Endodermal cell (in vitro differentiated cells): ENCODE measurements at places on chromosomes 5 and 9.

DNA sequence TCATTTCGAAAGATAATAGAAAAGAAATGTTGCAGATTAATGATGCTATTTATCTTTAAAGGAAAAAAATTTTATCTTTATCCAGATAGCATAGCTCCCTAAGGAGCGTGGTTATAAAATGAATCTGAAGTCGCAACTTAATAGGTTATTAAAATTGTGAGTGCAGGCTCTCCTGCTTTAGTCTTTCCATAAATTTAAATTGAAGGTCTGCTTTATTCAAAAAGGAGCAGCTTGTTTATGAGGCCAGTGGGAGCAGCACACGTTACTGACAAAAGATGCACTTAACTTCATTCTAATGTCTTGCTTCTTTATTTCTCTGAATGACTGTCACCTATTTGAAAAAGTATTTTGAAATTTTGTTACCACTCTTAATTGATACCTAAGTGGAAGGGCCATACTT lies 95.0 kb downstream of the ZCCHC7 start:
- DNase-seq: no peak

- no peak for DNase-seq
These were observed 66.4 kb downstream of the ELL2 start for GRCh38 chr5:95895251-95895650.

GRCh38 chr5:56710826-56711590 lies 104.3 kb upstream of the MAP3K1 start:
- DNase-seq: no peak

GRCh38 chr5:138603249-138603920 lies 28.2 kb upstream of the HSPA9 start:
- no peak for DNase-seq

- DNase-seq: peak; percentile 89
These were observed 19.4 kb downstream of the DCP2 start for GRCh38 chr5:112995764-112996618.

DNA sequence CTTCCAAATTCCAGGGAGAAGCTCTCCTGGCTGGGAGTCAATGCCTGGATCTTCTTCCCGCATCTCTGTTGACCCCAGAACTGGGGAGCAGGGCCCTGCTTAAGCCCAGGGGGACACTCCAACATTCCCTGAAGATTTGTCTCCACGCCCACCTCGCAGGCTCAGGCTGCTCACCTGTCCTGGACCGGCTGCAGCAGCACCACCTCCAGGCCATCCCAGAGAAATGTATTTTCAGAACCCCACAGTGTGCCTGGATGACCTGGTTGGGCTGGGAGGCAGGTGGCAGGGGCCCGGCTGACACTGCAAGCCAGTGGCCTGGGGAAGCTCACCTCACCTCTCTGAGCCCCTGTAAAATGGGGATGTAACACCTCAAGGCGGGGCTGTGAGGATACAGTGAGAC lies 27.1 kb upstream of the ZBTB43 start:
- DNase-seq: peak; percentile 88

DNA sequence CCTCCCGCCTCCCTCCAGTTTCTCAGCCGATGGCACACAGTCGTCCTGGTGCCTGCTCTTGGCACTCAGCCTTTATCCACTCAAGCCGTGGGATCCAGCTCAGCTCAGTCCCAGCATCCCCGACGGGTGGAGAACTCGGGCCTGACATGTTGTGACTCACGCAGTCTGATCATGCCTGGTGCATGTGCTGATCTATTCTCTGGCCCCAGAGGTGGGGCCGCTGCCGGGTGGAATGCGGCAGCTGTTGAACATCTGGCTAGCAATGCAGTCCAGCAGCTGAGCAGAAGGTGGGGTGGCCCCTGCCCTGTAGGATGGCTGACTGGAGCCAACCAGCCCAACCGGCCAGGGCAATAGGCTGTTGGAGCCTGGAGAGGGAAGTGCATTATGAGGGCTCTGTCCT lies 1.7 kb upstream of the AIF1L start:
- DNase-seq: no peak

- no peak for DNase-seq
These were observed 197.9 kb downstream of the GOLPH3 start for GRCh38 chr5:31976169-31976568.

DNA sequence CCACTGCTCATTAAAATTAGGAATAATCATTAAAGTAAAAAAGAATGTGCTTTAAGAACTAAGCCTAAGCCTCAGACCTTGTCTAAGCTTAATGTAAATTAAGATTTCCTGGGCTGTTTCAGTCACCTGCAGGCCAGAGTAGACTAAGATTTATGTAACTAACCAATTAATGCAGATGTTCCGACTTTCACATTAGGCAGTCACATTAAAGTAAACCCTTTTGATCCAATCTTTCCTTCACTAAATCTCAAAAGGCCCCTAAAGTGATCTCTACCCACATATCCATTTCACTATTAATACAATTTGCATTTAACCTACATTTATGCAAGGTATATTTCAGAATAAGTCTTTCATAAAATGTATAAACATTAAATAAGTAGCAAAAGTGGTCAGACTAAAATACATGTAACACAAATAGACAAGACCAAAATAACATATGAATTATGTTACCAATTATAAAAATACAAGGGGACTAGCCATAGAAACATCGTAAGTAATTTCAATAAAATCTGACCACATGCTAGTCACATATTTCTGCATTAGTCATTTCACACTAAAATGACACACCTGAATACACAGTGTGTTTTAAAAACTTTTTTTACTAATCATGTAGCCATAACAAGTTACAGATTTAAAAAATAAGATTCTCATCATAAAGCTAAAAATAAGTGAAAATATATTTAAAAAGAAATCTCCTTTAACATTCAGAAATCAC lies 7.7 kb downstream of the NR3C1 start:
- DNase-seq: no peak

GRCh38 chr5:44797841-44798240 lies 10.9 kb upstream of the MRPS30 start:
- no peak for DNase-seq

GRCh38 chr9:33320568-33321261 lies 30.4 kb downstream of the NFX1 start:
- DNase-seq: no peak

DNA sequence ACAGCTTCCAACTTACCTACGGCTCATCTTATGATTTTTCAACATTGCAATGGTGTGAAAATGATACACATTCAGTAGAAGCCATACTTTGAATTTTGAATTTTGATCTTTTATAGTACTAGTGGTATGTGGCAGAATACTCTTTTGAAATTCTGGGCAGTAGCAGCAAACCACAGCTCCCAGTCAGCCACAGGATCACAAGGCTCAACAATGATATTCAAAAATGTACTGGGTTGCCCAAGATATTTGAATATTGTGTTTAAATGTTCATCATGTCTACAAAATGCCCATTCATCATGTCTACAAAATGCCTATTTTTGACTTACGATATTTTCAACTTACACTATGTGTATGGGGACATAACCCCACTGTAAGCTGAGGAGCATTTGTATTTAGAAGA lies 81.3 kb upstream of the PRR16 start:
- DNase-seq: no peak

GRCh38 chr5:83839788-83840187 lies 119.1 kb upstream of the HAPLN1 start:
- no peak for DNase-seq

DNA sequence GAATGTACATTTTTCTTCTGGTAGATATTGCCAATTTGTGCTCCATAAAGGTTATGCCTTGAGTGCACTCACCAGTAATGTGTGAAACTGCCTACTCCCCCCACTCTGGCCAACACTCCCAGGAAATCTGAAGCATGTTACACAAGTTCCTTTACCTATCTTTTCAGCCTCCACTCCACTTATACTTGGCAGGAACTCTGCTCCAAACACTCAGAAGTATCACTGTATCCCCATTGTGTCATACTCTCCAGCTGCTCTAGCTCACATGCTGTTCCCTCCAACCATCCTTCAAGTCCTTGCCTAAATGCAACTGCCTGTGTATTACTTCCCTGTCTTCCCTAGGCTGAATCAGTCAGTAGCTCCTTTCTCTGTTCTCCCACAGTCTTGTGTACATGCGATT lies 28.3 kb downstream of the POU4F3 start:
- no peak for DNase-seq

- no peak for DNase-seq
These were observed 246.9 kb upstream of the GAS1 start for GRCh38 chr9:87193925-87194868.

DNA sequence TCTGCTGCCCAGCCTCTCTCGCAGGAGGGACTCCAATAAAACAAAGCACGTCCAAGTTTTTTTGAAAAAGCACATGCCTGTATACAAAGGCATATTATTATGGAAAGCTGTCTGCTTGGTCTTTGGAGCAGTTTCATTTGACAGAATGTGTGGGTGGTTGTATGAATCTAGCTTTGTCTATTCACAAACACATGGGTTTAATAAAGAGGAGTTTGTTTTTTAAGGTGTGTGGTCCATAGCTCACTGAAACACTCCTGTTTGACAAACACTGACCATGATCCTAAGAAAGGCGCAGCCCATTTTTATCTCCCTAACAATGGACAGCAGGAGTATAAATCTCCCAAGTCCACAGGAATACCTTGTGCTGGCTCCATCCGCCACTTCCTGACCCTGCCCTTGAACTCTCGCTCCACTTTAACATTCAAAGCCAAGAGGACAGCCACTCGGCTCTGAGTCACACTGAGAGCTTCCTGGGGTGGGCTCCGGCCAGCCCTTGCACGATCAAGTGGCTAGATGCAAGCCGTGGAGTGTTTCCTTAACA lies 371.9 kb downstream of the EBF1 start:
- no peak for DNase-seq

- no peak for DNase-seq
These were observed 134.8 kb upstream of the RGMB start for GRCh38 chr5:98638701-98639100.

- peak; percentile 55 for DNase-seq
These were observed 357.5 kb downstream of the TAF11L14 start for GRCh38 chr5:17991775-17992174.

DNA sequence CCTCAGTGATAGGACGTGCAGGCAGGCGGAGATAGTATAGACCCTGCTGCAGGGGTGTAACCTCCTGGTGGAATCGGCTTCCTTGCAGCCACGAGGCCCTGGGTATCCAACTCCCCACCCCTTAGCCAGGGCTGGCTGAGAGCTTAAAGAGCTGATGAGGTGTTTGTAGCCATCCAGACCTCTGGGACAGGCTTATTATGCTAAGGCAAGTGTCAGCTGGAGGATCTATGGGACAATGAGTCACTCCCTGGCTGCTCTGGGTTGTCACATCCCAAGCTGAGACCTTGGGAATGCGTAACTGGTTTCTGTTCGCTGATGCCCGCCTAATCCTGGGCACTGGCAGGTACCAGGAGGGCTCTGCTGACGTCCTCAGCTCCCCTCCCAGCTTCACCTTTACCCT lies 38.9 kb downstream of the DAB2IP start:
- DNase-seq: peak; percentile 85

DNA sequence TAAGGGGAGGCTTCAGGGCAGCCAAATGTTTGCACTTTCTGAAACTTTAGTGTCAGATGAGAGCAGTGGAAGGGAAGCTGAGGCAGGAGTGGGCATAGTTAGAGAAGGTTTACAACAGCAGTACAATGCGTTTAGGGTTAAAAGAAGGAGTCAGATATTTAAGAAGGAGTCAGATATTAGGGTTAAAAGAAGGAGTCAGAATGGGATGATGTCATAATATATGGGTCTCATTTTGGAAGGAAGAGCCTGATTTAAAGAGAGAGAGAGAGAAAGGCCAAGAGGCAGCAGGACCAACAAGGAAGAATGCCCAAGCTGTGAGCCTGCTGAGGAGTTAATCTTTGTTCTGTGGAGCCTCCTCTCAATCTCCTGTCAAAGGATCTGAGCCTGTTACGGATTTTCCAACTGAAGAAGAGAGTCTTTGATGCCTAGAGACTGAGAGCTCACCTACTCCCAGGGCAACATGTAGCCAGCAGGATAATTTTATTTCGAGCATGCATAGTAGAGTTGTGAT lies 9.5 kb downstream of the ISL1 start:
- DNase-seq: peak; percentile 73

- no peak for DNase-seq
These were observed 27.0 kb downstream of the ERAP2 start for GRCh38 chr5:96903300-96903699.

DNA sequence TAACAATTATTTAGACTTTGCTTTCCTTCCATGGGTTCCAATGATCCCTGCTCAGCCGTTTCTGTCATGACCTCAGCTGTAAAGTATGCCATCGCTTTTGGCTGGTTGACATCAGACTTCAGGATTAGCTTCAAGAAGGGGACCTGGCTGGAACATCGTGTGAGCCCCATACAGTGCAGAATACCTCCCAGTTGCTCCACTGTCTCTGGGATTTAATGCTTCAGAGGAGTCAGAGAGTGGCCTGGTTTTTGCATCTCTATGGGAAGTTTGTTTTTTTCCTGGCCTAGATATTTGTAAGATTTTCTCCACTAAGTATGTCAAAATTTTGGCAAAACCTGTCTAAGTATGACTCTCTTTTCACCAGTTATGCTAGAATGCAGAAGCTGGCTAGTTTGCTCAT lies 216.9 kb downstream of the GABBR2 start:
- no peak for DNase-seq

DNA sequence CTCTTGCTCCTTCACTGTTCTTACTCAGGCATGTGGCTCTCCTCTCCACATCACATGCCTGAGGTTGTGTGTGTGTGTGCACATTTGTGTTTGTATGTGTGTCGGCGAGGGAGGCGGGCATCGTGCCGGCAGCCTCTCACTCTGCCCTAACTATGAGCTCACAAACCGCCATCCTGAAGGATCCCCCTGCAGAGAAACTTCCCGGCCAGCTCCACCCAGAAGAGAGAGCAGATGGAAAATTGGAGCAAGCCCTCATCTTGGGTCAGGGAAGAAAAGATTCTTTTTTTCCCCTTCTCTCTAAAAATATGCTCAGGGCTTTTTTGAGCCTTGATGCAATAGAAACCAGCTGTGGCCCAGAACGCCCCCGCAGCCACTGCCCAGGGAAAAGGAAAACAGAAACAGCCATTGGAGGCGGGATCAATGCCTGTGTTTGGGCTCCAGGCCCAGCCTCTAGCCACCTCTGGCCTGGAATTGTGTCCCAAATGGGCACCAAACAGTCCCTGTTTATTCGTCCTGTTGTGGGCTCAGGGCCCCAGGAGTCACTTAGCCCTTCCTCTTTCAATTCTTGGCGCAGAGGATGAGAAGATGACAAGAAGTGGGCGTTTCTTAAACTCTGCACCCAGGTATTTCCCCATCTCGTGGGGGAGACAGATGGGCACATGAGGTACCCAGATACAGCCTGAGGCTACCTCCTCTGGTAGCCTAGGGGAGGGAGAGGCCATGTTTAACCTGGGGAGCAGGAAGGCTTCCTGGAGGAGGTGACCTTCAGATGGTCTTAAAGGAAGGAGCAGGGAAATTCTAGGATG lies 151.5 kb downstream of the RGS3 start:
- no peak for DNase-seq

- DNase-seq: no peak
These were observed 30.0 kb downstream of the STRBP start for GRCh38 chr9:123238365-123238764.
